ENCODE measurements at places on chromosomes 2 and 18.
A peak's percentile ranks its signal among the peaks of the same experiment; 100 is the strongest.

DNA sequence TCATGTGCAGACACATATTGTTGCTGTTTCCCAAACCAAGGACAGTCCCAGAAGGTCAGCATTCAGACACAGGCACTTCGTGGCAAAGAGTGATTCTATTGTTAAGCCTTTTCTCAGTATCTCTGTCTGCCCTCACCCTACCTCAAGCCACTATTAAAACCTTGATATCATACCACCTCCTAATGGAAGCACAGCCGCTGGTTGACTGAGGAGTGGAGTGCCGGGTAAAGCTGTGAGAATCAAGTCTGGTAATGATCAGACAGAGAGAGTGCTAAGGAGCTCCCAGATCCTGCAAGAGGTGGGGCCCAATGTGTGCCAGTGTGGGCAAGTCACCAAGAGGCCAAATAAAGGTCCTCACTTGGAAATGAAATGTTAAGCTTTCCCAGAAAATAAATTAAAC, 819.5 kb downstream of the BCL11A start:
- no peak for DNase-seq

GRCh38 chr18:9575558-9575957, 38.8 kb downstream of the PPP4R1 start:
- no peak for DNase-seq

- DNase-seq, result no peak
These were observed 17.2 kb downstream of the TPO start for GRCh38 chr2:1430491-1430890.

DNA sequence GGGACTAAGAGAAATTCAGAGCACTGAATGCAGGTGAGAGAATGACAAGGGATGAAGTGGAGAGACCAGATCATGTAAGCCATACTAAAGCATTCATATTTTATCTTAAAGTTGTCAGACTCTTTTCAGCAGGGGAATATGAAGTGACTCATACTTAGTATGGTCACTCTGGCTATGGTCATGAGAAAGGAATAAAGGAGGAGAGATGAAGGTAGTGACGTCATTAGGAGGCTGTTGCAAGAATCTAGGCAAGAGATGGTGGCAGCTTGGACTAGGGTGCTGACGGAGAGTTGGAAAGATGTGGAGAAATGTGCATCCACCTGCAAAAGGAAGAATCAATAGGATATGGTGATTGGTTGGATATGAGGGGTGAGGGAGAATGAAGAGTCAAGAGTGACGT, 203.2 kb upstream of the ACVR2A start:
- DNase-seq, result no peak

GRCh38 chr2:82789851-82790205, 1669.3 kb downstream of the SUCLG1 start:
- no peak for DNase-seq

GRCh38 chr2:16478434-16479210, 187.0 kb downstream of the CYRIA start:
- no peak for DNase-seq

DNA sequence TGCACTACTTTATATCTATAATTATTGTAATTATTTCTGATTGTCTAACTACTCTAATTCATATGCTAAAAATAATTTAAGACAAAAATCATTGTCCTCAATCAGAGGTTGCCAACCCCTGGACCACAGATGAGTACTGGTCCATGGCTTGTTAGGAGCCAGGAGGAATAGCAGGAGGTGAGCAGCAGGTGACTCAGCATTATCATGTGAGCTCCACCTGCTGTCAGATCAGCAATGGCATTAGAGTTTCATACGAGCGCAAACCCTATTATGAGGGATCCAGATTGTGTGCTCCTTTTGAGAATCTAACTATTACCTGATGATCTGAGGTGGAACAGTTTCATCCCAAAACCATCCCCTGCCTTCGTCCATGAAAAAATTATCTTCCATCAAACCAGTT, 1434.4 kb downstream of the LRP1B start:
- DNase-seq, result no peak

GRCh38 chr2:8215159-8215863, 466.5 kb upstream of the ID2 start:
- no peak for DNase-seq

- DNase-seq, result no peak
These were observed 797 bp downstream of the KLHL14 start for GRCh38 chr18:32771871-32772580.

GRCh38 chr2:236755278-236755840, 185.7 kb downstream of the ACKR3 start:
- DNase-seq, result no peak

- no peak for DNase-seq
These were observed 26.1 kb upstream of the SYT4 start for GRCh38 chr18:43303376-43303775.

DNA sequence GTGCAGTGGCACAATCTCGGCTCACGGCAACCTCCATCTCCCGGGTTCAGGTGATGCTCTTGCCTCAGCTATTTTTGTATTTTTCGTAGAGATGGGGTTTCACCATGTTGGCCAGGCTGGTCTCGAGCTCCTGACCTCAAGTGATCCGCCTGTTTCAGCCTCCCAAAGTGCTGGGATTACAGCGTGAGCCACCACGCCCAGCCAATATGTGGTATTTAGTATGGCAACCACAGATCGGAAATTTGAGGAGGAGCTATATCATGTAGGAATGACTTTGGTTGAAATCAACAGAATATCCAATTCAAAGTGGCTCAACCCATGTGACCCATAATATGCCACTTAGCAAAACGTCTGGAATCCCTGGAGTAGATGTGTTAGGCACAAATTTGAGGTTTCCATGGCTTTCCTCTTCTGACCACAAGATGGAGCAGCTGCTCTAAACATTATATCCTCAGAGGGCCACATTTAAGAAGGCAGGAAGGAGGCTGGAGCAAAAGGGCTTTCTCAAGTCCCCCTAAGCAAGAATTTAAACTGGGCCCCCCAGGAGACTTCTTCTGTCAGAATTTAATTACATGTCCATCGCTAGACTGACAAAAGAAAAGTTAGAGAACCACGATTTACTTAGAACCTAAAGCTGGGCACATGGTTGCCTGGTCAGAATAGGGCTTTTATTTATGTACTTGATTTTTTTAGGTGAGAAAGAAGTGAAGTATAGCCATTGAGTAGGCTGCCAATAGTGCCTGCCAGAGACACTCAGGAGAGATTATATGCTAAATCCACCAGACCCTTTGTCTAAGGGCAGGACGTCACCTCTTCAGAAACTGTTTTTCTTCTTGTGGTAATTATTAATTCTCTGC, 49.6 kb upstream of the ITSN2 start:
- peak; percentile 26 for DNase-seq

DNA sequence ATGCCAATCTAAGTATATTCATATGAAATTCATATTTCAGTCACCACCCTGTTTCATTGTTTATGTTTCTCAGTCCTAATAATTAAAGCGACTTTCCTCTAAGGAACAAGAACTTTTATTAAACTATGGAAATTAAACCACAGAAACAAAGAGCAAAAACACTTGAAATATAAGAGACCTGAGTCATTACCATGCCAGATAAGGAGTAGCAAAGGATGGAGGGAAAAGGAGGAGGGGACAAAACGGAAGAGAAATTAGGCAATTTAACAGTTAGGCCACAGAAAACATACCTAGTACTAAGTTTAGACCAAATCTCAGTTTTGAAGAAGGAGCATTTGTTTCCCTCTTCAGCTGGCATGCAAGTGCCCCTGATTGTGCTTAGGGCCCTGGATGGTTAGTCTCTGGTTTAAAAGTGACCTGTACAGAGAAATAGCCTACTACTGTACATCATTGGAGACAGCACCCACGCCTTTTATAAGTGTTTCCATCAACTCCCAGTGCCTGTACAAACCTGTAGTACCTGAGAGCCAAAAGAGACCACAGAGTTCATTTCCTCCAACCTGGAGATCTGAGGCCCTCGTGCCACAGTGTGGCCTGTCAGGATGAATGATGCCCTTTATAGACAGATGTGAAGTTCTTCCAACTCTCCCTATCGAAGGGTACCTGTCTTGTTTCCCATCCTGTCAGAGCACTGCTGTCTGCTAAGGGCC, 74.5 kb downstream of the SPATS2L start:
- DNase-seq, result no peak

DNA sequence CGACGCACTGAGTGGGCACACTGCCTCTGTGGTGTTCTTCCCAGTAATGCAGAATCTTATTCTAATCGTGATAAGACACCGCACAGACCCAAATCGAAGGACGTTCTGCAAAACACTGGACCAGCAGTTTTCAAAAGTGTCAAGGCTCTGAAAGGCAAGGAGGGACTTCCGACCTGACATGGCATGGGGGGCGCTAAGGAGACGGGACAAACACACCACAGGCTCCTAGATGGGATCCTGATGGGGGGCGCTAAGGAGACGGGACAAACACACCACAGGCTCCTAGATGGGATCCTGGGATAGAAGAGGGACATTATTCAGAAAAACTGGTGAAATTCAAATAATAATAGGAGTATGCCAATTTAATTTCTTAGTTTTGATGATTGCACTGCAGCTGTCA, 191.4 kb downstream of the LDLRAD4 start:
- DNase-seq, result no peak

GRCh38 chr2:10173258-10174005, 50.9 kb downstream of the RRM2 start:
- no peak for DNase-seq

- DNase-seq, result no peak
These were observed 6.2 kb downstream of the ESPNL start for GRCh38 chr2:238106339-238106697.

GRCh38 chr18:36899289-36899688, 70.4 kb downstream of the KIAA1328 start:
- no peak for DNase-seq

DNA sequence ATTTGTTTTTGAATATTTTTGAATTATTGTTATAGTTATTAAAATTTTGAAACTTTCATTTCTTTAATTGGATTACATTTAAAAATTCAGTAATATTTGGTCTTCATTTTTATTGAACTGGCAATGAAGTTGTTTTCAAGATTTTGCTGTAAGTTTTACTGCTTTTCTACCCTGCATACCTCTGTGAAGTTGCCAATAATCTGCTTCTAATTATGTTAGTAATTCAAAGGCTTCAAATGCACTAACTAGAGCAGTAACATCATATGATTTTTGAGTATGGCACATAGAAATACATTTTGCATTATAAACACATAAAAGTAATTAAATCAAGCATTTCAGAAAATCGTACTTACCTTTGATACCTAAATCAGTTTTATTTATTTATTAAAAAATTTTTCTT, 40.3 kb upstream of the FAM171B start:
- DNase-seq, result no peak

- no peak for DNase-seq
These were observed 100.5 kb upstream of the ITPRID2 start for GRCh38 chr2:181790716-181791649.

DNA sequence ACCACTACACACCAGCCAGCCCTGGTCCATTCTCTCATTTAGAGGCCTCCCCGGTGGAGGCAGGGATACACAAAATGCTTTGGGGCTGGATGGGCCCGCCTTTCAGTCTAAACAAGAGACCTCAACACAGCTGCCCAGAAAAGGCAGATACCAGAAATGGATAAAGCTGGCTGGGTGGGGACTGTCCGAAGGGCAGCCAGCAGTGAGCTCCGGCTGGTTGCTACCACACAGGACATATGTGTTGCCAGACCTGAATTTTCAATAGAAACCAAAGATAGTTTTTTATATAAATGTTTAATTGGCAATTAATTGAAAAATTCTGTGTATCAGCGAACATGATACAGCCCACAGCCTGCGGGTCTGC, 1.4 kb downstream of the GPBAR1 start:
- no peak for DNase-seq

DNA sequence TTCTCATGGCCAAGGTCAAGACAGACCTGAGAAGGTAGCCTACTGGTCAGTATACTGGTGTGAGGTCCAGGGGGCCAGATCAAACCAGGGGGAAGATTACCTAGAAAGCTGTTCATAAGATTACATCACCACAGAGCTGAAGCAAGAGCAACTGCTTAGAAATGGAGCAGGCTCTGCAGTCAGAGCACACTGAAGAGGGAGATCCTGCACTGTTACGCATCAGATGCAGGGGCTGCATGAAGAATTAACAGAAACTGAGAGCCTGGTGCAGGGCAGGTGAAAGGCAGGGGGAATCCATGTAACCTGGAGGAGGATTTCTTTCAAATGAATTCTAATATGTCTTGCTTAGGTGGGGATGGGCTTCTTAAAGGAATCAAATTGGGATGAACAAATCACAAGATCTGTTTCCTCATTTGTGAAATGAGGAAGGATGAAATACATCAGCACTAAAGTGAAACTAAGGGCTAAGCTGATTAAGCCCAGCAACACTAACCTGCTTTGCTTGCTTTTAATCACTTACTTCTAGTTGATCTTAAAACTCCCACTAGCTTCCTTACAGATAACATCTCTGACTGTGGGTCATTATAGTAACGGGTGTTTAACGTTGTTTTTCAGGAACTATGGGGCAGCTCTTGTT, 74.3 kb upstream of the ADAM23 start:
- no peak for DNase-seq

- DNase-seq, result no peak
These were observed 14.1 kb upstream of the EML6 start for GRCh38 chr2:54709336-54709809.

DNA sequence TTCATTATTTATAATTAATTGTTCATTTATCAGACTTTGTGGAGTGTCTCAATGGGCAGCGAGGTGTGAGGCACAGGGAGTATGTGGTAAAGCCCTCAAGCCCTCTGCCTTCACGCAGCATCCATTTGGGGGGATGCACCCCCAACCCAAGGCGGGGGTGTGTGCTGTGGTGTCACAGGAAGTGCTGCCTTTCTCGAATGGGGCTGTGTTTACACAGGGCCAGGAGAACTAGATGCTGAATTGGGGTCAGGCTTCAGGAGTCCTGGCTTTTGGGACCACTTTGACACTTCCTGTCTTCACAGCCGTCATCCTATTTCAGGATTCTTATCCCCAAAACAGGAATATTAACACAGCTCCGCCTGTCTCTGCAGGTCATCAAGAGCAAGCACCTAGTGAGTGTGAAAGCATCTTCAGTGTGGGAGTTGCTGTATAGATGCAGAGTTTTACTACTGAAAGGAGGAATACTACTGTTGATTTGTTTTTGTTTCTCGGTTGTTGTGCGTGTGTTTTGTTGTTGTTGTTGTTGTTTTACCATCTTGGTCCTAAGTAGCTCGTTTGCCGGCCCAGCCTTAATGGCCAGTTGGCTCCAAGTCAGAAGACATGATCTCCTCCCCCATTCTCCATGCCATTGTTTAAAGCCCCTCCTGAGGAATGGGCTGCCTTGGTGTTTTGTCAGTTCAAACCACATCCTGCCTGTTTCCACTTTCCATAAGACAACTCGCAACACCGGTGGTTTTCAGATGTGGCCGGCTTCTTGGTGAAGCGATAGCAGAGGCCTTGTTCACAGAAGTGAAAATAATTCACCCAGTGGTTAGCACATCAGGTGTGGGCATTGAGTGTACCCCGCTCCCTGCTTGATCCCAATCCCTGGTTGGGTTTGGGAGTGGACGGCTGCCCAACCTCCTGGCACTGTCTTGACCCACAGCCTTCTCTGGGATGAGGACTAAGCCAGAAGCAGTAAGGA, 221.3 kb downstream of the BCL2 start:
- no peak for DNase-seq

GRCh38 chr2:153476816-153477635, 1.5 kb downstream of the RPRM start:
- no peak for DNase-seq
